SHP77 (cell line): ENCODE measurements at places on chromosomes 6 and 20.

- no peak for DNase-seq
These were observed 30.7 kb downstream of the TASP1 start for GRCh38 chr20:13608066-13608465.

DNA sequence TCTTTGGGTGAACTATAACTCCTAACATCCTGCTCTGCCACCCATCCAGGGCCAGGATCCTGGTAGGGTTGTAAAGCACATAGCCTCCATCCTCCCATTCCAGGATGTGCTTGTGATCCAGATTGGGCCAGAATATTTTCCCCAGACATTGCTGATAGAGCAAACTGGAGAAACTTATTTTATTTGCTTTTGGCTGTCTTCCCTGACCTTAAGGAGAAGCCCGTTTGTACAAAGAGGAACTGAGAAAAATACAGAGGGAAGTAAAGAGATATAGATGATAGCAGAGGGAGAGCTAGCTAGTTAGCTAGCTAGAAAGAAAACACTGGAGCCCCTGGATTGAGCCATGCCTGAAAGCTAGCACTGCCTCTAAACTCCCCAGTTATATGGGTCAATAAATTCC lies 9.0 kb upstream of the HDAC2 start:
- DNase-seq = no peak

DNA sequence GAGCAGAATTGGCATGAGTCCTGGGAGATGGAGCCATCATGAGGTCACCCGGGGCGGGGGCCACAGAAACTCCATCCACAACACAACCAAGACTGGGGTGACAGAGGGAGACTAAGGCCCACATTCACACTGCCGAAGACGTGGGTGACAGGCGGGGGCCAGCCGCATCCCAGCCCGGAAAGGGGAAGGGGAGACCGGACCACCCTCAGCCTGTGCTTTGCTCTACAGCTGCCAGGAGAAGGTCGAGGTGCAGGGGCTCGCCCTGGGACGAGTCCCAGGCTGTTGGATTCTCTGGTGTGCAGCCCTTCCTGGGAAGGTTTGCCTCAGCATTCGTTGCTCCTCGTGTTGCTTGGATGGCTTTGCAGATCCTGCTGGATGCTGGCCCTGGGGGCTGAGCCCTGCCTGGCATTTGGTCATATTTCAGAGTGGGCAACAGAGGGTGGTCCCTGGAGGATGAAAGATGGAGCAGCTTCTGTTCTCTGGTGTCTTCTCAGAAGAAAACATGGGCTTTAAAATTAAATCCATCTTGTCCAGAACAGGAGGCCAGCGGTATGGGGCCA lies 328.9 kb downstream of the TAF4 start:
- DNase-seq = no peak

GRCh38 chr6:107418118-107418517 lies 41.2 kb downstream of the PDSS2 start:
- no peak for DNase-seq

- DNase-seq = no peak
These were observed 766 bp downstream of the SLC16A10 start for GRCh38 chr6:111087871-111088667.

DNA sequence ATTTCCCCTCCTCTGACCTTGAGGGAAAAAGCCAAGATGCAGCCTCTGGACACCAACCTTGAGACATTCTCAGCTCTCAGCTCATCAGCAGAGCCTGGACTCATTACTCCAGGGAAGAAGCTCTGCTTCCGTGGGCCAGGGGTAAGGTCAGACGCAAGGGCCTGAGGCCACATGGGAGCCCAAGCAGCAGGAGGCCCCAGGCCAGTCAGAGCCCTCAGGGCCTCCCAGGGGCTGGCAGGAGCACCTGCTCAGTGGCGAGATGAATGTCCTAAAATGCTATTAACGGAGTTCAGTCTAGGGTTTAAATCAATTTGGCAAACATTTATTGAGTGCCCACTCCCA lies 208.6 kb downstream of the ERMARD start:
- DNase-seq = no peak

DNA sequence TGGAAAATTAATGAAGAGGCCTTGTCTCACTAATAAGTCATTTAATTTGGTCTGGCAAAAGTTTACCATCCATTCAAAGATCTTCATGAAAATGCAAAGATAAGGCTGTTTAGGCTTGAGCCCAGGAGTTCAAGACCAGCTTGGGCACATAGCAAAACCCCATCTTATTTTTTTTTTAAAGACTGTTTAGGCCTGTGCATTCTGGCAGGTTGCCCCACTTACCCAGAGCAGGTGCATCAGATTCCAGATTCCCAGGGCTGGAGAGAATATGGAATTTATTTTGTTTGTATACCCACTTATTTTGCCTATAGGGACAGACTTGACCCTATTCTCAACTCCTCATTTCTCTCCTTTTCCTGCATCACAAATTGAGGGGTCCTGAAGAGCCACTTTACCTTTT lies 5.7 kb downstream of the FOXO3 start:
- no peak for DNase-seq

DNA sequence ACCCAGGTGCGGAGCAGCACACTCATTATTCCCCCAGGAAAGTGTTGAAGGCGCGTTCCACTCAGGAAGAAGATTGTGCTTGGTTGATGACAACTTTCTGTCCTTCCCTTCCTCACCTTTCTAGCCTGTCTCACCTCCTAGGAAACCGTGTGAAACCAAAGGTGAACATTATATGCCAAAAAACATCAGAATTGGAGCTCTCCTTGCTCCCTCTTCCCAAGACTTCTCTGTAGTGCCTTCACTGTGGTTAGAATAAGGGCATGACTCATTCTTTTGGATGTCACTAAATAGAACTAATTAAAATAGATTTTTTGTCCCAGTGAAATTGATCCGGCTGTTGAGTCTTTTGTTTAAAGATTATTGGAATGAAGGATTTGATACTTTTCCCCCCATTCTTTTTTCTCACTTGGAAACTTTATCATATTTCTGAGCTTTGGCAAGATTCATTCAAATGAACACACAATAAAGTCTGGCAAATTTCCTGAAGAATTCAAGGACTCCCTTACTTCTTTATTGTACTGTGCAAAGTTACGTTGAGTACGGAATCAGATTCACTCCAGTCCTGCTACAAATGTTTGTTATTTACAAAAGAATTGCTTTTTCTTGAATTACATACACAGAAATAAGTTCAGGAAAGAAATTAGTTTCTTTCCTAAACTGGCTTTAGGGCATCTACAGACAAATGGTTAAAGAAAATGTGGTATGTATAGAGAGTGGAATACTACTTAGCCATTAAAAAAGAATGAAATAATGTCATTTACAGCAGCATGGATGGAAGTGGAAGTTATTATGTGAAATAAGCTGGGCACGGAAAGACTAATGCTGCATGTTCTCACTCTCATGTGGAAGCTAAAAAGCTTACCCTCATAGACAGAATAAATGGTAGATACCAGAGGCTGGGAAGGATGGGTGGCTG lies 142.8 kb upstream of the AKAP12 start:
- DNase-seq = no peak

DNA sequence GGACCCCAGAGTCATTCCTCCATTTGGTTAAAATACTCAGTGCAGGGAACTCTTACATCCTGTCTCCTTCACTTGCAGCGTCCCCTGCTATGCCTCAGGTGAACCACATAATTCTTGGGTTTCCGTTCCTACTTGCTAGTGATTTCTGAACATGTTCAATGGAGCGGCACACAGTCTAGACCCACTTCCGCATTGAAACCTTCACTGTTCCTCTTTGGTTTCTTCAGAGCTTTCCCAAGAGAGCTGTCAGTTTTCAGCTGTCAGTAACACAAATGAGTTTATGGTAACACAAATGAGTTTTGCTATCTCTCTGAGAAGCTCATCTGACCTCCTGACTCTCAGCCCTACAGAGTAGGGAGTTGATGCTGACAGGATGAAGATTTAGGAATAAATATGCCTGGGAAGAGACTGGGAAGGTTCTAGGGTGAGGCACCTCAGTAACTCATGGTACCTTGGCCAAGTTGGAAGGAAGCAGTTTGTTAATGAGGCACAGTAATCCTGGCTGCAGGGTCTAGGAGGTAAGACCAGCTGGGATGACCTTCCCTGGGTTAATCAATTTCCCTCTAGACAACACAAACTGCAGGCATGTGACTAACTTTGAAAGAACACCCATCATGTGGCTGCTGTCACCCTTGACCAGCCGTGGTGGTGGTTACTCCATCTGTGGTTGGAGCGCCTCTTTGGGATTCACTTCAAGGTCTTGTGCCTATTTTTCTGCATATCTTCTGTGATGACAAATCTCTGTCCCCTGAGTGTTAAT lies 5.4 kb downstream of the SYS1 start:
- no peak for DNase-seq

DNA sequence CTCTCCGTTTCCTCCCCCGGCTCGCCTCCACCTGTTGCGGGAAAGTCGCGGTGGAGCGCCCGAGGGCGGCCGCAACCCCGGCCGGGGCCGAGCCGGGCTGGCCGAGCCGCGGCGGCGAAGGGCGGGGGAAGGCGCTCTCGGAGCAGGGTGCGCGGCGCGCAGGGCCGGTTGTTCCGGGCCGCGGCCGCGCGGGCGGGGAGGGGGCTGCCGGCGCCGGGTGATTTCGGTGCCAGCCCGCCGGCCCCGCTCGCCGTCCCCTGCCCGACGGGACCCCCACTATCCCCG lies 235 bp downstream of the MAP7 start:
- no peak for DNase-seq

- DNase-seq = no peak
These were observed 348.1 kb upstream of the CITED2 start for GRCh38 chr6:139722530-139722929.

DNA sequence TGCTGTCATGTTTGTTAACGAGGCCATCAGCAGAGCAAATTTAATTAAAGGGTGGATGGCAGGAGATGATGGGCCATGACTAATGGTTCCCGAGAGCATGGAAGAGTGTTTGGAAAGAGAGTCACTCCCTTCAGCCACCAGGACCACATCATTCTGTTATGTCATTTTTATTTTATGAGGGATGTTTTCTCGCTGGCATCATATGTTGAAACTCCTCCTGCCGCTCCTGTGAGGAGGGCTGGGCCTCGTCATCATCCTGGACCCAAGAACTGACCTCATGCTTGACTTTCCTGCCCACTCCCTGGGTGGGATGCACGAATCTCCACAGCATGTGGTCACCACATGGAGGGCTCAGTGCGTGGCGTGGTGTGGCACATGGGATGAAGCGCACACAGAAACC lies 86.4 kb upstream of the FRMD1 start:
- no peak for DNase-seq

DNA sequence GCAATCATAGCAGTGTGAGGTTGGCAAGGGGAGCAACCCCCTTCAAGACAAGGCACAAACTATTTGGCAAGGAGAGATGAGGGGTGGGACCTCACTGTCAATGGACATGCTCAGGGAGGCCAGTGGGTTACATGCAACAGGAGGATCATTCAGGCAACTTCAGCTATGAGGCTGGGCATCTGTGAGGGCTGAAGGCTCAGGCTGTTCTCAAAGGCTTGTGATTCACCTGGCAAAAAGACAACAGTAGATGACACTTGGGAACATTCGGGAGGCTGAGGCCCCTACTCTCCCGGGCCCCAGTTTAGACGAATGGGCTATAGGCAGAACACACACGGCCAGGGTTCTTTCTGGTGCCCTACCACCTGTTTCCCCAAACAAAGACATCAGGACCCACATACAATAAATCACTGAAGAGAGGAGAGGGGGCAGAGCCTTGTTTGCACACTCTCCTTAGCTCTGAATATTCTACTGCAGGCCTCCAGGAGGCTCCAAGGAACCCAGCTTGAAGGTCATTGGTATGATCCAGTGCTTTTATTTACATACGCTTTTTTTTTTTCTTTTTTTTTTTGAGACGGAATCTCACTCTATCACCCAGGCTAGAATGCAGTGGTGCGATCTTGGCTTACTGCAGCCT lies 7.9 kb downstream of the TUBB start:
- no peak for DNase-seq

DNA sequence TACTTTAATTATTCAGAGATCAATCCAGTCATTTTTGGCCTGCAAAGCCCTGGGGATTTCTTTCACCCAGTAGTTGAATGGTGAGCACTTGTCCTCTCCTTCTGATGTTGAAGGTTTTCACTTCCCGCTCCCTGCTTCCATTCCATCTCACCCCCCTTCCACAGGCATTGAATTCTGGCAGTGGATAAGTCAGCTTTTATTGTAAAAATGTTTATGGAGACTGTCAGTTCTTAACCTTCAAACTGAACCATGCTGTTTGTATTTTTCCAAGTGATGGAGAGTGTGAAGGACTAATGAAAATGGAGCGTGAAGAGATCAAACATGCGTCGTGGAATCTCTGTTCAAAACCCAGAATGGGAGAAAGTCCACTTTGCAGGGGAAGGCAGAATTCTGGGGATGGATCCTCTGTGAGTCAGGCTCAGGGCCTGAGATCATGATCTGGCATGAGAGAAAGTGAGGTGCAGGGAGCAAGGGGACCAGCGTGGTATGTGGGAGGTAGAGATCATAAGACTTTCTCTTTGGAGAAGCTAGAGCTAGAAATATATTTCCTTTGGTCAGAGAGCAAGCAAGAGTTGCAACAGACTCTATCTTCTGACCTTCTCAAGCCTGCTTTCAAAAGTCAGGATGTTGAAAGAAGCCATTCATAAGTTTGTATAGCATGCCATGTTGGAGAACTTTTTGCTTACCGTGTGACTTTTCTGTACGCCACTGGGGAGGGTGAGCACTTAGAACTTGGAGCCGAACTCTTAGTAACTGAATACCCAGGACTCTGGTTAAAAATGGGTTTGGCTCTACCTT lies 30.2 kb downstream of the ISM1 start:
- no peak for DNase-seq

- no peak for DNase-seq
These were observed 176.7 kb upstream of the RSPO3 start for GRCh38 chr6:126941751-126942150.

GRCh38 chr6:159829526-159829925 lies 29.4 kb downstream of the PNLDC1 start:
- no peak for DNase-seq

GRCh38 chr6:127111526-127111925 lies 6.9 kb upstream of the RSPO3 start:
- DNase-seq = no peak

GRCh38 chr20:37994512-37994911 lies 38.7 kb downstream of the TTI1 start:
- no peak for DNase-seq

DNA sequence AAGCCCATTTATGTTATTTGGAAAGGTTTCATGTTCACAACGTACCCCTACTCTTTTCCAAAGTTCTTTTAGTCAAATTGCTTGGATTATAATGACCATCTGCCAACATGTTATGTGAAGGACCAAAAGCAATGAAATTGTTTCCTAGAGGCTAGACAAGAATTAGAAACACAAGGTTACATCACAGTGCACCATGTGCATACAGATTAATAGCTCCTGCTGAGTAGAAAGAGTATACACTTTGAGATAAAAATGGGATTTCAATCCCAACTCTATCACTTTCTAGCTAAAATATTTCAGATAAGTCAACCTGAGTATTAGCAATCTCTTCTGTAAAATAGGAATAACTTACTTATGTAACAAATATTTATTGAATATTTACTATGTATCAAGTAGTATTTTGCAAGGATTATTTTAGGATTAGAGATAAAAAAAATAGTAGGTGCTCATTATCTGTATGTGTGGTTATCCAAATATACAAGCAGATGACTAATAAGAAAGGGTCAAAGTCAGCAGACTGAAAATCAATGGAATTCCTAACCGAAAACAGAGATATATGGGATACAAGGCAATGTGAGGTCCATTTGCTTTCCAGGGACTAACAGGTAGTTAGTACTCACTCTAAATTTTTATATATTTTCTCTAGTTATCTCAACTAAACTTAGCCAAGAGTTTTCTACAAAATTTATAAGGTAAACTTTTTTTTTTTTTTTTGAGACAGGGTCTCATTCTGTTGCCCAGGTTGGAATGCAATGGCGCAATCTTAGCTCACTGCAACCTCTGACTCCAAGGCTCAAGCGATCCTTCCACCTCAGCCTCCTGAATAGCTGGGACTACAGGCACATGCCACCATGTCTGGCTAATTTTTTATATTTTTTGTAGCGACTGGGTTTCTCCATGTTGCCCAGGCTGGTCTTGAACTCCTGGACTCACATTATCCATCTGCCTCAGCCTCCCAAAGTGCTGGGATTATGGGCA lies 127.7 kb downstream of the PDSS2 start:
- no peak for DNase-seq
